ENCODE measurements at places on chromosomes 3 and 15.

DNA sequence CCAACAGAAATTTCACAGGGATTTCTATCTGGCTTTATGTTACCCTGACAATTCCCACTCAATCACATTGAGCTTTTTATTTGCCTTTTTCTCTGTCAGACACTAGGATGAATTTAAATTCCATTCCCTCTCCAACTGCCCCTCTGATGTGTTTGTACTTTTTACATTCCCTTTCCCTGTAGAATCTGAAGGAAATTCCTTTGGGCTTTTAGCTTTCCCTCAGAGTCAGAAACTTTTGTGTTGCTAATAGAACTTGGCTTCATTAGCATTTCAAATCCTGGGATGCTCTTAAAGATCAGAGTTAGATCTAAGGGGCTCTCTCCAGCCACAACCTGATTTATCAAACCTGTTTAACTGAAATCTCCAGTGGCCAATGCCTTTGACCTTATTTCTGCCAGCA lies 7.9 kb upstream of the RARB start:
- no peak for DNase-seq

GRCh38 chr3:52518723-52519444 lies 14.8 kb downstream of the NT5DC2 start:
- DNase-seq = no peak

DNA sequence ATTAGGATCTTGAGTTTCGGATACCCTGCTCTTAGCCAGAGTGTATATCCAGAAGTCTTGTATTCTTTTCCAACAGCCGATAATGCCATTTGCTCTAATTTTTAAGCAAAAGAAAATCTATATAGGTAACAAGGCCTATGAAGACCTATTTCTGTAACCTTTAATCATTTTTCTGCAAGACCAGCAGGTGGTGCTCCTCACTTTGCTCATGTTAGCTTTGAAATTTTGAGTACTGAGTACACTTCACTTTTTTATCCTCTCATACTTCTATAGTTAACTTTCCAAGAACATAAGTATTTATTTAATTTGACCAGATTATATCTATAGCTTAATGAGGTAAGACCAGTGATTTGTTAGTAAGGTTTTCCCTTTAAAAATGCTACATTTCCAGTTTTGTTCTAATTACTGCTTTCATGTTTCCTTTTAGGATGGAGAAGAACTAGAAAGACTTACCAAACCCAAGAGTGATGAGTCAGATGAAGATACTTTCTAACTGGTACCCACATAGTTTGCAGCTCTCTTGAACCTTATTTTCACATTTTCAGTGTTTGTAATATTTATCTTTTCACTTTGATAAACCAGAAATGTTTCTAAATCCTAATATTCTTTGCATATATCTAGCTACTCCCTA lies 20.5 kb downstream of the SLC35A5 start:
- no peak for DNase-seq

DNA sequence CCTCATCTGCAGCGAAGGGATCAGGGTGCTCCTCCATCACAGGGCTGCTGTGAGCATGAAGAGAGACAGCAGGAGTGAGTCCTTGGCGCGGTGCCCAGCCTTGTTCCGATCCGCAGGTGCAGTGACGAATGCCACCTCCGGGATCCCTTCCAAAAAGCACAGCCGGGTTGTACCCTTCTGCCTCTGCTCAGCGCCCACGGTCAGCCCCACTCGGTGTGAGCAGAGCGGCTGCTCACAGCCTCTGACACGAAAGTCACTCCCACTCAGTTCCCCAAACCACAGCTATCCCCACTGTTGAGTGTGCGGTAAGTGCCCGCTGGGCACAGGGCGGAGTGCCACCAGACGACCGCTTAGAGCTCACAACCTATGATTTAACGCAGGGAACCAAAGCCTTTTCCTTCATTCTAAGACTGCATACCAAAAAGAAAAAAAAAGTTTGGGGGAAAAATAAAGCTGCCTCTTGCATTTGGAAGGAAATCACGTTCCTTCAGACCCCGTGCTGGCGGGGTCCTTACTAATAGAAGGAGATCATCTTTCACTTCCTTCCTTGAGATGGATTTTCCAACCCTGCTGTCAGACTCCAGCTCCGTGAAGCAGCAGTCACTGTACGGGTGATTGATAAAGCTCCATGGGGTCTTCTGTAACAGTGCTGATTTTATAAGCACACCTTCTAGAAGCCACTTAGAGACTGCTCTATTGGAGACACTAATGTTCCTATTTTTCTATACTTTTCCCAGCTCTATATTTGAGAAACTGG lies 34.7 kb upstream of the TUBGCP5 start:
- DNase-seq = no peak

DNA sequence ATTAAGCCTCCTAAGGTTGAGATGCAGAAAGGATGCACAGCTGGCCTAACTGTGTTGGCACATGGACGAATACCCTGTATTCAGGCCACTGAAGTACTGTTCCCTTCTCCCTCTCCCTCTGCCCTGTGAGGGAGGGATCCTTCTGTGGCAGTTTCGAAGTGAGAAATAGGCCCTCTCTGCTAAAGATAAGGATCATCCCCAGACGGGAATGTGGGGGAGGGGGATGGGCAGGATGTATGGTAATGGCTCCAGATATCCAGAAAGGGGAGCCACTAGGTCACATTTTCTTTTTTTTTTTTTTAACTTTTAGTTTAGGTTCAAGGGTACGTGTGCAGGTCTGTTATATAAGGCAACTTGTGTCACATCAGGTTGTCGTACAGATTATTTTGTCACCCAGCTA lies 463.1 kb downstream of the TBL1XR1 start:
- no peak for DNase-seq

GRCh38 chr15:53710906-53711305 lies 48.6 kb downstream of the WDR72 start:
- DNase-seq = no peak

DNA sequence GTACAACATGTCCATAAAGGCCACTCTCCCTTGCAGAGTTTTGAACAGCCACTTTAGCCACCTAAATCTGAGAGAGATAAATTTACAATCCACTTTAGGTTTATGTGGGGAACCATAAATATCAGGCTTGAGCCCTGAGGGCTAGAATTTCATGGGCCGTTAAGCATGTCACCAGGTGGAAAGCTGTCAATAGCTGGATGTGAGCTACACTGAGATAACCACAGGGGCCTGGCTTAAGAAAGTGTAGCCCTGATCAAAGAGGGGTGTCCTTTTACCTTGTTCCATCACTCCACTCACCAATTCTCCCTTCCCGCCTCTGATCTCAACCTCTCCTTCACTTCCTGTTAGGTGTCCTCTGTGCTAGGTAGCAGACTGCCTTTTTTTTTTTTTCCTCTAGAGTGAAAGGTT lies 172.8 kb upstream of the ICE2 start:
- no peak for DNase-seq

GRCh38 chr3:84727616-84728015 lies 231.2 kb upstream of the CADM2 start:
- no peak for DNase-seq

DNA sequence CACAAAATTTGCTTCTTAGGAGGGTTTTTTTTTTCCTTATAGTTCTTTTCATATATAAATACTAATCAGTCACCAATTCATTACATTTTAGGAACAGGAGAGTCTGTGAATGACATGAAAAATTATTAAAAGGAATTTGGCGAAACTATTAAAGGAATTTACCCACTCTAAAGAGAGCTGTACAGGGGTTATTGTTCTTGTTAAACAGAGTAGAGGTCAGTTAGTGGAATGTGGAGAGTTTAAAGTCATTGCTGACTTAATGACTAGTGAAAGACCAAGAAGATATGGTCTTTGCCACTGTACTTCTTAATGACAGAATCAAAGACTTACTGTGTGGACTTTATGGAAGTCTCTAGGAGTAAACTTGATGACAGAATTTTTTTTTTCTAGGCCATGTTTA lies 333.6 kb upstream of the C2CD4B start:
- DNase-seq = no peak

All from BJ (cell line).